ENCODE measurements at places on chromosomes 7 and 10.

- peak; percentile 59 for DNase-seq
Measured at GRCh38 chr10:102449321-102450123, 1.8 kb downstream of the C10orf95 start.

DNA sequence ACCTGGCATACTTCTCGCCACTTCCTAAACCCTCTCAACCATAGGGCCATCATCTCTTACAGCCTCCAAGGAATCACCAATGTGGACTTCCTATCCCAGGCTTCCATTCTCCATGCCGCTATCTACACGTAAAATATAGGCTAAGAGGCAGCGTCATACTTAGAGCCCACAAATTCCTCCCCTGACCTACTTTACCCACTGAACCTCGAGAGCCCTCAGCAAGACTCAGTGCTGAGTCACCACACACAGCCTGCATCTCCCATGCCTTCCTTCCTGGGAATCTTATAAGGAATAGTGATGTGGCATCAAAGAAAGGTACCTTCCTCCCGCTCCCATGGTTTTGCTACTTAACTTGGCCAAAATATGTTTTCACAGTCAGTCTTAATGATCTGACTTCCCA is 435.6 kb upstream of the NFE2L3 start:
- no peak for DNase-seq

GRCh38 chr10:99080275-99080945 is 155.2 kb downstream of the HPSE2 start:
- no peak for DNase-seq

DNA sequence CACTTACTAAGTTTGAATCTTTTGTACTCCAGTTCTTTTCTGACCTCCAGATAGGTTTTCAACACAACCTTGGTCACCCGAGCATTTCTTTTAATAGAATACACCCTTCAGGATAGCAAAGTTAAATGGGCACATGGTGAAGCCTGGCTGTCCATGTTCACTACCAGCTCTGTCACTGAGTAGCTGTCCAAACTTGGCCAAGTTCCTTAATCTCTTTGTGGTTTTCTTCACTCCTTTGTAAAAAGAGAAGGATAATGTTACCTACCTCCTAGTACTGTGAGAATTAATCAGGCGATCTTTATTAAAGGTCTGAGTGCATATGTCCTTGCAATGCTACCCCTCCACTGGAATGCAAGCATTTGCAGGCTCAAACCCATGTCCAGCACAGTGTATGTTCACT is 128.1 kb upstream of the PTPRZ1 start:
- no peak for DNase-seq

DNA sequence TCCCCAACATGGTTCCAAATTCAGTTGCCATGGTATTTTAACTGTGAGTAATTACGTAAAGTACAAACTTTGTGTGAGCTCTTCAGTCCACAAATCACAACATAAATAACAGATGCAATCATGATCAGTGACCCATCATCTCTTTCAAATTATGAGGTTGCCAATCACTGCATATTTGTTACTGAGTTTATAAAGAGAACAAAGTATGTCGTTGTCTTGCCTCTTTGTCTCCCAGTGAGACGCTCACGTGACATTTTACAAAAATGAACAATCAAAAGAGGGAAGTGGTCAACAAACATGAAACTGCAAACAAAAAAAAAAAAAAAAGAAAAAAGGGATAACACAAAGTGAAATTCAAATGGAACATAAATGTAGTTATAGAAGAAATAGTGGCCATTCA is 122.7 kb upstream of the PDSS1 start:
- DNase-seq, result peak; percentile 62

Measured in muscle of leg (tissue), 16 donors.